ENCODE measurements at places on chromosomes 4 and X.
A peak's percentile ranks its signal among the peaks of the same experiment; 100 is the strongest.

GRCh38 chr4:180058691-180059215 lies 2184.4 kb upstream of the TENM3 start:
- DNase-seq = no peak

DNA sequence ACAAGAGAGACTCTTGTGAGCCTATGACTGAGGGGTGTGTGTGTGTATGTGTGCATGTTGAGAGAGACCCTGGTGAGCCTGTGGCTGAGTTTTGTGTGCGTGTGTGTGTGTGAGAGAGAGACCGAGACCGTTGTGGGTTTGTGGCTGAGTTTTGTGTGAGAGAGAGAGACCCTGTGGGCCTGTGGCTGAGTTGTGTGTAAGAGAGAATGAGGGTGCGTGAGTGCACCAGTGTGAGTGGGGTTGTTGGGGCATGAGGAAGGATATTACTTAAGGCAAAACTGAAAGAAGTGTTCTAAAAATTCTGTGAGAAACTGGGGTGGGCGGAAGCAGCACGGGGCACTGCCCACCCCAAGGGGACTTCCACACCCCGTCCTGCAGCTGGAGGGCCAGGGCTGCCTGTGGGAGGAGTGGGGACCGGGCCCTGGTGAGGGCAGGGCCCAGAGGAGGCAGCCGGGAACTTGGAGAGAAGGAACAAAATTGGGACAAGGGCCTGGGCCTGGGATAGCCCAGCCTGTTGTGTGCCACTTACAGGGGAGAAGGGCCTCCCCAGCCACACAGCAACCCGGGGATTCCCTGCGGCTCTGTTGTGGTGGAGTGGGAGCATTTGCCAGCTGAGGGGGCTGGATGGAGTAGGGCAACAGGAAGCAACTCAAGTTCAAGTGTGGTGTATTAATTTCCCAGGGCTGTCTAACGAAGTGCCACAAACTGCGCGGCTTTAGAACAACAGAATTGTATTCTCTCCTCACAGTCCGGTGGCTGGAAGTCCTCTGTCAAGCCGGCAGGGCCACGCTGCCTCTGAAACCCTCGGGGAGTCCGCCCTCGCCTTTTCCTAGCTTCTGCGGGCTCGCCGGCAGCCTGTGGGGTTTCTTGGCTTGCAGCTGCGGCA lies 22.1 kb downstream of the TMEM131L start:
- peak; percentile 83 for DNase-seq

- DNase-seq = no peak
Measured at GRCh38 chrX:121389976-121390714, 342.7 kb downstream of the GLUD2 start.

GRCh38 chr4:112942077-112942476 lies 107.4 kb upstream of the ANK2 start:
- DNase-seq = no peak

GRCh38 chr4:7206911-7207567 lies 14.7 kb downstream of the SORCS2 start:
- no peak for DNase-seq

DNA sequence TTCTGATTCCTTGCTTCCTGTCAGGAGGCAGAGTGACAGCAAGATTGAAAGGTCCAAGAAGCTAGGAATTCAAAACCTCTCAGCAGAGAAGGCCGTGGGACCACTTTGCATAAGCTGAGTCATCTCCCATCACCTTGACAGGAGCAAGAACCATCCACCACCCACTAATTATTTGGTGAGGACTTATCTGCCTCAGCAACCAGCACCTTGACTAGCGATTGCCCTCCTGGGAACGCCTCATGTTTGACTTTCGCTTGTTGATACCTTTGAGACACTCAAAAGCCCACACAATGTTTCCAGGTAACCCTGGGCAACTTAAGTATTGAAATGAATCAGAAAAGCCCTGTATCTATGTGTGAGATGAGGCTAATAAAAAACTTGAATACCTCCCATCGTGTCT lies 233.5 kb upstream of the GYPA start:
- DNase-seq = no peak

DNA sequence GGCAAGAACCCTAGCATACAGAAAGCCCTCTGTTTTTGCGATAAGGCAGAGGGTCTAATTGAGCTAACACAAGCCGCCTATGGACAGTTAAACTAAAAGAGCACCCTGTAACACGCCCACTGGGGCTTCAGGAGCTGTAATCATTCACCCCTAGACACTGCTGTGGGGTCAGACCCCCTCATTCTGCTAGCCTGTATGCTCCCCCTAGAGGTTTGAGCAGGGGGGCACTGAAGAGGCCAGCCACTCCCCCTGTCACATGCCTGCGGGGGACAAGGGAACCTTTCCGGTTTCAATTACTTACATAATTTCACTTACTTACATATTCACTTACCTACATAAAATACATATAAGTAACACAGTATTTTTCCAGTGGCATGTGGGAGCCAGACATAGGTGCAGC lies 469.5 kb upstream of the FAM241A start:
- DNase-seq = no peak

- peak; percentile 67 for DNase-seq
Measured at GRCh38 chr4:48127682-48128404, 6.2 kb downstream of the TXK start.

GRCh38 chr4:87523307-87523706 lies 5.9 kb downstream of the SPARCL1 start:
- no peak for DNase-seq

- DNase-seq = no peak
Measured at GRCh38 chr4:38132843-38133662, 172.9 kb downstream of the PTTG2 start.

All from CD4-positive, alpha-beta T cell treated with Interleukin-1 beta for 1 hour (primary cell).